ENCODE measurements at places on chromosomes 3 and 15. TPM values are rescaled to one million over a fixed set of nuclear protein-coding genes. Genes with fewer than 3 reads are reported as not detected.
A peak's percentile ranks its signal among the peaks of the same experiment; 100 is the strongest.

GRCh38 chr3:67414740-67415139, 239.7 kb downstream of the SUCLG2 start:
- DNase-seq, result no peak

- no peak for DNase-seq
These were observed 35.8 kb downstream of the CLDN11 start for GRCh38 chr3:170454509-170454908.

ISG20 gene
- total RNA-seq, result 2.1 TPM

GRCh38 chr3:72155391-72156064, 370.6 kb upstream of the PROK2 start:
- DNase-seq, result peak; percentile 94

KNG1 gene
- total RNA-seq, result not detected
